Right atrium auricular region (tissue), 2 donors: ENCODE measurements at places on chromosomes 6 and 20.

DNA sequence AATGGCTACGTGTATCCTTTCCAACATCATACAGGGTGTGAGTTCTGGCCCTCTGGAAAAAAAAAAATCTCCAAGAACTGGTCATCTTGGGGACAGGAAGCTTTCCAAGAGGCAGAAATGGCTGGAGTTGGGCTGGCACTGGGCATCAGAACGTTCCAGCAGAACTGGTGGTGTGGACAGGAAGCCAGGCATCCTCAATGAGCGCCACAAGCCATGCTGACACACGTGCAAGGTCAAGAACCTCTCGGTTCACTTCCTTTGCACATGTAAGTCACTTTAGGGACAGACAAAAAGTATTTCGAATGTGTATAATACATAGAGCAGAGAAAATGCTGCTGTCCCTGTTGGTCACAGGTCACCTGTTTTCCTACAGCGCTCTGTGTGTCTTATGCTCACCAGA is 27.4 kb upstream of the RIN2 start:
- DNase-seq = no peak
- H3K4me3 ChIP-seq = no peak overlapping the region
- no peaks in the 10 kb centered on the region for H3K36me3 ChIP-seq

- no peaks in the 10 kb centered on the region for H3K36me3 ChIP-seq
- no peak overlapping the region for H3K27ac ChIP-seq
- H3K4me3 ChIP-seq = no peak overlapping the region
- H3K4me1 ChIP-seq = no peaks in the 10 kb centered on the region
Measured at GRCh38 chr20:33871362-33871761, 60.2 kb downstream of the CHMP4B start.

- H3K27ac ChIP-seq = no peak overlapping the region
- H3K36me3 ChIP-seq = no peaks in the 10 kb centered on the region
- no peaks in the 10 kb centered on the region for H3K4me1 ChIP-seq
- H3K27me3 ChIP-seq = no peaks in the 10 kb centered on the region
Measured at GRCh38 chr6:69584913-69585729, 211.7 kb downstream of the LMBRD1 start.

GRCh38 chr20:47273591-47274235 is 82.8 kb downstream of the ZMYND8 start:
- H3K36me3 ChIP-seq = peaks cover 16% of the 10 kb centered on the region
- no peaks in the 10 kb centered on the region for H3K4me1 ChIP-seq
- no peak for DNase-seq
- no peaks in the 10 kb centered on the region for H3K27me3 ChIP-seq
- H3K4me3 ChIP-seq = no peak overlapping the region

- H3K36me3 ChIP-seq = no peaks in the 10 kb centered on the region
- no peaks in the 10 kb centered on the region for H3K27me3 ChIP-seq
- no peak overlapping the region for H3K4me3 ChIP-seq
Measured at GRCh38 chr6:137226697-137227096, 7.5 kb upstream of the IFNGR1 start.

DNA sequence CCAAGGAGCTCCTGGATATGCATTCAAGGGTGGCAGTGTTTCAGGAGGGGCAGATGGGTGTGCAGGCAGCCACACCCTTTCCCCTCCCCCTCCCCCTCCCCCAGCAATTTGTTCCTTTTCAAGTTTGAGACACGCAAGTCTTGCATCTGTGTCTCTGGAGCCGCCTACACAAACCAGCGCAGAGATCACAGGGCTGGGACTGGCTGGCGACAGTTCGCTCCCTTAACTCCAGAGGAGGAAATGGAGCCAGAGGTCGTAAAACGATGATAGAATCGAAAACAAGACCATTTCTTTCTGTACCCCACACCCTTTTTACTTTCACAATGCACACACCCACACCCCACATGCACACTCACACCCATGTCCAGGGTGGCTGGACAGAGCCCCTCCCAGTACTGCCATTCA is 163.1 kb downstream of the LY86 start:
- no peaks in the 10 kb centered on the region for H3K4me1 ChIP-seq
- DNase-seq = peak; percentile 69
- no peaks in the 10 kb centered on the region for H3K27me3 ChIP-seq
- no peak overlapping the region for H3K4me3 ChIP-seq
- peak overlapping the region; percentile 84 for H3K27ac ChIP-seq
- no peaks in the 10 kb centered on the region for H3K36me3 ChIP-seq

DNA sequence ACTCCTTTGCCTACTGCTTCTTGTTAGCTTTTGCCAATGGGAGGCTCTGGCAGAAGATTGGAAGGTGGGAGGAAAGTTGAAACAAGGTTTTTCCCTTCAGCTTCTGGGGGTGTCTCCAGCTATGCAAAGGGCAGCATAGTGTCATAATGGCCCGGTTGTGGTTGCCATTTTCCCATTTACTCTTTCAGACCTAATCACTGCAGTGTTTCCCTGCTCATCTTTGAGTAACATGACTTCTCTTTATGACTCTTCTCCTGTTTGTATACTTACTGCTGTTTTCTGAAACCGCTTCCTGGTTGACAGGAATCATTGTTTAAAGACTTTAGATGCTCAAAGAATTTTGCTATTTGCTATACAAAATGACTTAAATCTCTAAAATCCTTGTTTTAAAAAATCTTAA is 19.9 kb downstream of the NRN1 start:
- H3K27me3 ChIP-seq = no peaks in the 10 kb centered on the region
- H3K36me3 ChIP-seq = no peaks in the 10 kb centered on the region

DNA sequence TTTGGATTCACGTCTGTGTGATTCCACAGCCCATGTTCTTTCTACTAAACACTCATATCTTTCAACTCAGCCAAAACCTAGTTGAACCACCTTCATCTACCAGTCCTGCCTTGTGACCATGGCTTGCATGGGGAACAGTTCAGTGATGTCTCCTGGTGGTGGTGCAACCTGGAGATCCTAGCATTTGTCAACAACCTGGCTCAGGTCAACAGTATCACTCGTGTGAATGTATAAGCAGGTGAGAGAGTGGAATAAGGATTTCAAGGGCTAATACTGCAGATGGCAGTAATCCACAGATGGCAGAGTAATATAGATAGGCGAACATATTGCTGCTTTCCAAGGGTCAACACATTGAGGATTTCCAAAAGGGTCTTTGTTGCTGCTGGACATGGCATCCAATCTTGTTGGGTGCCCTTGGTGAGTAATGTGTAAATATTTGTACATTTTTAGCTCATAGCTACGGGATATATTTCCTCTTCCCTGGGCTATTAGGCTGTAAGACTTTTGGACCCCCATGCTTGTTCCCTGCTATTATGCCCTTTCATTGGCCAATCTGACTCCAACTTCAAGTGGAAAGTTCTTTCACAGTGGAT is 13.4 kb downstream of the PBOV1 start:
- no peak for DNase-seq
- no peaks in the 10 kb centered on the region for H3K4me1 ChIP-seq
- H3K4me3 ChIP-seq = no peak overlapping the region
- no peak overlapping the region for H3K27ac ChIP-seq
- H3K36me3 ChIP-seq = no peaks in the 10 kb centered on the region

DNA sequence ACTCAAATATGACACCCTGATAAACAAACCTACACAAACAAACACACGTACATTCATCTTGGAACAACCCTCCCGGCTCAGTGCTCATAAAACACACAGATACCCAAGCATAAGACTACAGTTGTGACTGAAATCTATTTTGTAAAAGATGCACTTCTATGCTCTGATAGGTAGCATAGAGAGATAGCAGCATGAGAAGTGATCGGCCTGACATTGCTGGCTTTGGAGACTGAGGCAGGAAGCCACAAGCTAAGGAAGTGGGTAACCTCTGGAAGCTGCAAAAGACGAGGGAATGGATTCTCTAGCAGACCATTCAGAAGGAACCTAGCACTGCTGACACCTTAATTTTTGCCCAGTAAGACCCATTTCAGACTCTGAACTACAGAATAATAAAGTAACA is 1.6 kb upstream of the RNF39 start:
- H3K36me3 ChIP-seq = no peaks in the 10 kb centered on the region
- peaks cover 18% of the 10 kb centered on the region for H3K4me1 ChIP-seq
- no peak overlapping the region for H3K4me3 ChIP-seq
- no peak for DNase-seq

- DNase-seq = no peak
- H3K27me3 ChIP-seq = no peaks in the 10 kb centered on the region
- H3K27ac ChIP-seq = peak overlapping the region; percentile 33
Measured at GRCh38 chr6:157445277-157446009, 64.5 kb downstream of the ZDHHC14 start.

DNA sequence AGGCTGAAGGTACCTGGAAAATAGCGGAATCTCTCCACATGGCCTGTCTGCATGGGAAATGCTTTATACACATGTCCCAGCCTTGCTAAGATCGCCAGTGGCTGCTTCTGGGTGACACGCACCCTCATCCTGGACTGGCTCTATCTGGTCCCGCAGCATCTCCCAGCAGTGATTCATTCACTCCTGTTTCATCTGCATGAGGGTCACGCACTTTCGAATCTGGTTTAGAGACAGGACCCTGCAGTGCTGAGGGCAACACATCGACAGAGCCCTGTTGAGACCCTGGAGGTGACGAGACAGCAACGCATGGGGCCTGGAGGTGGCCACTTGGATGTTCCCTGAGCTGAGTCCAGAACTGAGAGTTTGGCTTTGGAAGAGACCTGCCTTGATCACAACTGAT is 136.5 kb downstream of the SMOC2 start:
- no peaks in the 10 kb centered on the region for H3K27me3 ChIP-seq
- H3K27ac ChIP-seq = no peak overlapping the region
- H3K4me3 ChIP-seq = no peak overlapping the region

- H3K4me3 ChIP-seq = no peak overlapping the region
- peaks cover 87% of the 10 kb centered on the region for H3K36me3 ChIP-seq
- H3K27me3 ChIP-seq = no peaks in the 10 kb centered on the region
- DNase-seq = no peak
- H3K4me1 ChIP-seq = no peaks in the 10 kb centered on the region
- no peak overlapping the region for H3K27ac ChIP-seq
Measured at GRCh38 chr20:10641467-10641866, 32.3 kb downstream of the JAG1 start.

DNA sequence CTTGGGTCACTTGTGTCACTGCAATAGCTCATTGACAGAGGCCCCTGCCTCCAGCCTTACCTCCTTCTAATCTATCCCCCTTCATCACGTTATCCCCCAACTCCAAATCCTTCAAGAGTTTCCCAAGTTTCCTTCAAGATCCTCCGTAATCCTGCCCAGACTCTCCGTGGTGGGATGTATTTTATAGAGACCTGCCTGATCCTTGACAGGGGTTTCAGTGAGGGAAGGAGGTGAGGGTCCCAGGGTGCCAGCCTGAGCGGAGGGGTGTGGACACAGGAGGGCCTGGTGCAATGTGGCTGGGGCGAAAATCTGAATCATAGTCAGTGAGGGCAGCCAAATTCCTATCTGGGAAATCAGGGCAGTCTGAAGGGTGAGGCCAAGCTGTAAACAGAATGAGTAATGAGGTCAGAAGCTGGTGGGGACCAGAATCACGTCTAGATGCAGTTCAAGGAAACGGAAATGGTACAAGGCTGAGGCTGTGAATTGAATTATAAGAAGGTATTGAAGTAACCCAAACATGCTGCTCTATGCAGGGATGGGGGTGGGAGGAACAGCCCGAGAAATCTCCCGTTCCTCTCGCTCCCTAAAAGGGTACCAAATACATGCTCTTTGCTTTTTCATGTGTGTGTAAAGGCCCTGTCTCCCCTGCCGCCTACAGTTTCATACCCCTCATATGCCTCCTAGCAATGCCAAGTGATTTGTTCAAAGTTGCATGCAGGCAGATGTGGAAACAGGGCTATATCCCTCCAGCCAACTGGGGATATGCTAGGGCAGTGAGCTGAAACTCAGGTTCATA is 35.4 kb upstream of the PIM1 start:
- peak overlapping the region; percentile 72 for H3K27ac ChIP-seq
- H3K36me3 ChIP-seq = no peaks in the 10 kb centered on the region
- no peak overlapping the region for H3K4me3 ChIP-seq
- peak; percentile 68 for DNase-seq
